Stomach (tissue), 19 donors: ENCODE measurements at places on chromosomes 7 and 10.

- no peak for DNase-seq
These were observed 141.3 kb downstream of the PAXIP1 start for GRCh38 chr7:154861589-154861988.

DNA sequence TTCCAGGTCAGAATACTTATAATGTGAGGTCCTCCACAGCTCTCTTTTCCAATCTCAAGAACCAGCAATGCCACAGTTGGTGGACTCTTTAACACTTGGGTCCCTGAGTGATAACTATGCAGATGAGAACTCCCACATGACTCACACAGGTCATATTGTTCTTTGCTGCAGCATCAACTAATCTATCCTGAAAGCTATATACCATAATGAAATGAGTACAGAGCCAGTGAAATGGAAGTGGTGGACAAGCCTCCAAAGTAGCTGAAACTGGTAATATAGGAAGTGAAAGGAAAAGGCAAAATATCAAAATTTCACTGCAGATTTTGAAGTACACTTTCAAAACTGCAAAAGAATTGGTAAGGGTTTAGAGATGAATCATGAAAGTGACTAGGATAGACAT is 45.6 kb downstream of the SORCS1 start:
- no peak for DNase-seq

DNA sequence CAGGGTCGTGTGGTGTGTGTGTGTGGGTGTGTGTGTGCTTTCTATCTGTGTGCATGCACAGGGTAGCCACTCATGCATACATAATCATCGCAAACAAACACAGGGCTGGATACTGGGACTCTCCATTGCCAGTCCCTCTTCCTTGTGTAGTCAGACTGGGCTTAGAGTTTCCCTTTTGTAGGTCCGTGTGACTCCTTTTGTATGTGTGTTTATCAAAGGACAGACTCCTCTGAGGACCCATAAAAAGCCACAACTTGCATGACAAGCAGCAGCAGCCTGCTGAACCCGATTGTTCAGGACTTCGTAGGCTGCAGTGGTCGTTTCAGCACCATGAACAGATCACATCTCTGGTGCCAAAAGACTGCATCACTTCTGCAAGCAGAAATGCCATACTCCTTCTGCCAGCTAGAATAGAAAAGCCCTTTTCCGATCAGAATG is 895 bp downstream of the VSTM2A start:
- no peak for DNase-seq

DNA sequence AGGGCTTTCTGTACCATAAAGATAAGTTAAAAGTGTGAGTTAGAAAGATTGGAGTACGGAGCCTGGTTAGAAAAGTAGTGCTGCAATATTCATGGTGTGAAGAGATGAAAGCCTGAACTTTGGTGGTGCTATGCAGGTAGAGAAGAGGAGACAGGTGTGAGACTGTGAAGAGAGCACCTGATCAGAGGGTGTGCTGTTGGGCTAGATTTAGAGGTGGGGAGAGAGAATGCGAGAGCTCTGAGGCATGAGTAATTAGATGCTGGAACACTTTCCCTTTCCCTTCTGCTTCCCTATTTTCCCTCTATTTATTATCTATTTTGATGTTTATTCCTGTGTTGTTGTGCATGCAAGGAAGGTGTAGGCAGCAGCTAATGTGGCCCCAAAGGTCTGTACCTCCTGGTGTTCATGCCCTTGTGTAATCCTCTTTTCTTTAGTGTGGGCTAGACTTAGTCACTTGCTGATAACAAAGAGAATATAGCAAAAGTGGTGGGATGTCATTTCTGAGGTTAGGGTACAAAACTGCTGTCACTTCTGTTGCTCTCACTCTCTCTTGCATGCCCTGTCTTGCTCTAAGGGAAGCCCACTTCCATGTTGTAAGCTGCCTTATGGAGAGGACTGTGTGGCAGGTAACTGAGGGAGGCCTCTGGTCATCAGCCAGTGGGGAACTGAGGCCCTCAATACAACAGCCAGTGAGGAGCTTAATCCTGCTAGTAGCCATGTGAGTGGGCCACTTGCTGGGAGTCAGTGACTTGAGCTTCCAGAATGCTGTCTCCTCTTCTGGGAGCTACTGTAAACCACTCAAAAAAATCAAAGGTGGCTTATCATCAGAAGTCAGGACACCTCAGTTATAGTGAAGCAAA is 2.6 kb upstream of the ATXN7L1 start:
- DNase-seq, result no peak

DNA sequence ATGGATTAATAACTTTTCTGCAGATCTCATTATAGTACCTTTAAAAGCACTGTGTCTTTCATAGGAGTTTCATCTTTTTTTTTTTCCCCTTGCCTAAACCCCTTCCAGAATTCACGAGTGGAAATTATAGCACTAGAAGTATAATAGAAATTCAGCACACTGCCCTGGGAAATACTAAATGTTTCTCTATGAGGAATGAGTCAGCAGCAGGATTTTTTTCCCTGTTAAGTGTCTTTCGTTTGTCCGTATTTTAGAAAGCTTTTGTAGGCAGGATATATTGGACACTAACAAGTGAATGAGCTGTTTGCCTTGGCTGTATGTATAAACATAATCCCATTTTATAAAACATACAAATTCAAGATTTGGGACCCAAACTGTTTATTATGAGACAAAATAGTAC is 105.8 kb downstream of the EXOC4 start:
- no peak for DNase-seq
